ENCODE measurements at places on chromosomes 2 and 18.

DNA sequence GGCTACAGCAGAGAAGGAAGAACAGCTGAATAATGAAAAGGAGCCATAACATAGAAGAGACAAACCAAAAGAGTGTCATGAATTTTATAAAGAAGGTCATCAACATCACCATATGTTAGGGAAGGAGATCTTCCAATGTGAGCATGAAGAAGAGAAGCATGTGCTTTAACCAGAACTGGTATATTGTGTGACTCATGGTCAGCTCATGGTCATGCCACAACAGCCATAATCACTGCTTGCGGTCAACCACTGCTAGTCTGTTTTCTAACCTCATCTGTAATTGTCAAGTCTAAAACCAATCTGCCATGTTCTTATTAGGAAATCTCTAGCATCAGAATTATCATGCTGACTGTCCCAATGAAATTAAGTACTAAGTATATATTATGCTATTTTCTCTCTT, 204.1 kb upstream of the VRK2 start:
- no peak for DNase-seq

GRCh38 chr2:37708146-37708545, 36.7 kb upstream of the CDC42EP3 start:
- no peak for DNase-seq

DNA sequence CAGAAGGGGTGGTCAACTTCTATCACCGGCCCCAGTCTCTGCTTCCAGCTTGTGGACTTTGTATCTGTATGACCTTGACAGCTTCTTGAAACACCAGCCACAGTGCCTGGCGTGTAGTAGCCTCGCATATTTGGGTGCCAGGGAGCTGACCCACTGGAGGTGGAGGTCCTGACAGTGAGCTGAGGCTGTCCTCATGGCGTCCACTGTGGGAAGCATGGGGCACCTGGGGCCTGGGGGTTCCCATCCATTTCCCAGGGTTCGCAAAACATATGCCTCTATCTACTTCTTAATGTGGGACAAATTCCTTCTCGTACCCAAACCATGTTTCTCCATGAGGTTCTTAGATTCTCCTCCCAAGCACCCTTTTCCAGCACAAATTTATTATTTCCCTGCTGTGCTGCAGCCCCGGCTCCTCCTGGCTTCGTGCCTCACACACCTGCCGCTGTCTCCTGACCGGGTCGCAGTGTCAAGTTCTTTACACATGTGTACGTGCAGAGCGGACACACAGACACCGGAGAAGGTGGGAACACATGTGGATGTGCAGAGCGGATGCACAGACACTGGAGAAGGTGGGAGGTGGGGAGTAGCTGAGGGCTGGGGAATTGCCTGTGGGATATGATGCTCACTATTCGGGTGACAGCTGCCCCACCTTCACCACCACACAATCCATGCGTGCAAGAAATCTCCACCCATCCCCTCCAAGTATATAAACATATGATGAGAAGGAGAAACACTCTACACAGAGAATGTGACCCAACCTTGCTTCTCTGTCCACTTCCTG, 23.4 kb downstream of the TMEM18 start:
- DNase-seq = no peak

DNA sequence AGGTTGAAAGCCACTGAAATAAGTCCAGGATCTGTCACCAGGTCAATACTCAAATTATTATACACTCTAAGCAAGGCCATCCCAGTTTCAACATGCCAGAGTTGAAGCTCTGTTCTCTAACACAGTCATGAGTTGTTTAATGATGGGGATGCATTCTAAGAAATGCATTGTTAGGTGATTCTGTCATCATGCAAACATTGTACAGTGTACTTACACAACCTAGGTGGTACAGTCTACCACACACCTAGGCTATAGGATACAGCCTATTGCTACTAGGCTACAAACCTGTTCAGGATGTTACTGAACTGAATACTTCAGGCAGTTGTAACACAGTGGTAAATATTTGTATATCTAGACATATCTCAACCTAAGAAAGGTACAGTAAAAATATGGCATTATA, 162.2 kb downstream of the BAZ2B start:
- DNase-seq = no peak

- no peak for DNase-seq
Measured at GRCh38 chr2:1621041-1621440, 123.3 kb downstream of the PXDN start.

GRCh38 chr18:10320791-10321190, 133.6 kb upstream of the APCDD1 start:
- DNase-seq = no peak

GRCh38 chr2:50729306-50730049, 302.5 kb downstream of the NRXN1 start:
- no peak for DNase-seq

All from pons (tissue), 1 donor.